ENCODE measurements at places on chromosomes 4 and X.

- no peak for DNase-seq
These were observed 308.5 kb downstream of the CAMK2D start for GRCh38 chr4:113452868-113453620.

DNA sequence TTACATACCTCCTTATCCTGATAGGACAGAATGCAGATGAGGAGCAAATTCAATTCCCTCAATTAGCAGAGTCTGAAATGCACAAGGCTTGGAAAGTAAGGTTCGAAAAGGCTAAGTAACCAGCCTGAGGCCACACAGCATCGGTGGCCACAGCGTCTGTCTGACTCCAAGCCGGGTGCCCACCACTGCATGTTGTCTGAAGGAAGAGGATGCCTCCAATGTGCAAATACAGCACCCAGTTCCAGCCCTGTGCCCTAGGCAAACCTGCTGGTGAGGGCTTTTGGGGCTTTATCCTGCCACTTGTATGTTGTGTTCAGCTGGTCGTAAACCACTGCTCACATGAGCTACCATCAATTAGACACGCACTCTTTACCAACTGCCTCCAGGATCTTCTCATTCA is 48.6 kb upstream of the PPP2R2C start:
- no peak for DNase-seq

DNA sequence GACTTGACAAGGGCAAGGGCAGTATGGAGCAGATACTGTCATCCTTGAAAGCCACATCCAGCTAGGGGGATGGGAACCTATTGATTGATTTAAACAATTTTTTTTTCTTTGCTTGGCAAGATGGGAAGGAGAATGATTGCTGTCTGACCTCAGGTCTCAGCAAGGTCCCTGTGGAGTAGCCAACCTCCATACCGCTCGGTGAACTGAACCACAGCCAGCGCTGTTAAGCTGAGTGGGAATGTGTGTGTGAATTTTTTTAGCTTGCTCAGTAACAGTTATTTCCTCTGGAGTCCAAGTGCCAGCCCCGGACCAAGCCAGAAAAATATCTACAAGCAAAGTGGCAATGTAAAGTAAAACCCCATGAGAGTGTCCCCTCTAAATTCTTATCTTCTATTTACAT is 25.9 kb downstream of the DCX start:
- DNase-seq = no peak

DNA sequence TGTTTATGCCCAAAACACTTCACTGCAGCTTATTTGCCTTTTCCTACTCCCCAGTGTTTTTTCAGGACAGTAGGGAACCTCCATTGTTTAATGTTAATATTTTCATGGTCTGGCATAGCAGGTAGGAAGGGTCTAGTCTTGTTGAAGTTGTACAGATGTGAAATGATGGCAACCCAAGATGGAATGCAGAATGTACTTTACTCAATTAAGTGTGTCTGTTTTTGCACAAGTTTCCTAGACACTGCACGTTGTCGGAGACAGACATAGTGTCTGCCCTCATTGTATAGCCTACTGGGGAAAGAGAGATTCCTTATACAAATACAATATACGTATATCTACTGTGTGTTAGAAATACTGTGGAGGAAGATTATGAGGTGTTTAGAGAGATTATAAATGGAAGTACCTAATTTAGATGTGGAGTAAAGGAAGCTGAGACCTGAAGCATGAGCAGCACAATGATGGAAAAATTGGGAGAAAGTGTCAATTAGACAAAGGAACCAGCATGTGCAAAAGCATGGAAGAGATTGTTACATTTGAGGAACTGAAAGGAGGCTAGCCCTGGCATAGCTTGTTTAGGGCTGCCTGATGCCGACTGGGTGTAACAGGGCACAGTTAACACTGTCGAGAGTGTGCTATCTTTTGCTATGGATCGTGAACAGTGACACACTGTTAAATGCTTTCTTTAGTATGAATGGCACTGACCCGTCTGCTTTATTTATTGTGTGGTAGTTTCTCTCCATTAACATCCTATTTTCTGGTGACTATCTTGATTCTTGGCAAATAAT is 18.4 kb downstream of the CPEB2 start:
- DNase-seq = no peak

- no peak for DNase-seq
These were observed 44.2 kb downstream of the CLDN34 start for GRCh38 chrX:10011261-10011931.

DNA sequence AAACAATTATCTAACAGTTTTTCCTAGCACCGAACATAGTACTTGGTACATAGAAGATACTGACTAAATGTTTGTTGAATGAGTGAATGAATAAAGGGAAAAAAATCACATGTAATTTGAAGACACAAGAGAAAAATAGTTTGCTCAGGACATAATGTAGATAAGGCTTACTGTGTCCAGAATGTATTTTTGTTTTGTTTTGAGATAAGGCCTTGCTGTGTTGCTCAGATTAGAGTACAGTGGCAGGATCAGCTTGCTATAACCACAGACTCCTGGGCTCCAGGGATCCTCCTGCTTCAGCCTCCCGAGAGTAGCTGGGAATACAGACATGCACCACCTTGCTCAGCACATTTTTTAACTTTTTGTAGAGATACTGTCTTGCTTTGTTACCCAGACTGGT is 6.5 kb downstream of the FAM199X start:
- DNase-seq = no peak

GRCh38 chr4:133594390-133595207 is 445.5 kb downstream of the PCDH10 start:
- no peak for DNase-seq

GRCh38 chr4:27218013-27218412 is 357.4 kb downstream of the STIM2 start:
- no peak for DNase-seq

DNA sequence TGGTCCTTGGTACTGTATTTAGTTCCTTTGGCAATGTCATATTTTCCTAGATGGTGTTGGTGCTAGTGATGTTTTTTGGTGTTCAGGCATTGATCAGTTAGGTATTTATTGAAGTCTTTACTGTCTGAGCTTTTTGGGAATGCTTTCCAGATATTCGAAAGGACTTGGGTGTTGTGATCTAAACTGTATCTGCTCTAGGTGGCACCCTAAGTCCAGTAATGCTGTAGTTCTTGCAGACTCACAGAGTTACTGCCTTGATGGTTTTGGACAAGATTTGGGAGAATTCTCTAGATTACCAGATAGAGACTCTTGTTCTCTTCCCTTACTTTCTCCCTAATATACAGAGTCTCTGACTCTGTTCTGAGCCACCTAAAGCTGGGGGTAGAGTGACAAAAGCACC is 513.6 kb upstream of the PITX2 start:
- no peak for DNase-seq

- no peak for DNase-seq
These were observed 48.9 kb upstream of the TMSB15B start for GRCh38 chrX:103913356-103914020.

- no peak for DNase-seq
These were observed 104.5 kb downstream of the DCLK2 start for GRCh38 chr4:150182794-150183193.

All from activated gamma-delta T cell treated with anti-CD3 and anti-CD28 coated beads, Interleukin-2, amount 50 U/mL, for 16 hours (primary cell).